ENCODE measurements at places on chromosomes 7 and 10.

- DNase-seq: no peak
Measured at GRCh38 chr7:80974396-80975358, 55.8 kb upstream of the SEMA3C start.

GRCh38 chr10:22315455-22316285 is 518 bp upstream of the COMMD3 start:
- DNase-seq: no peak

DNA sequence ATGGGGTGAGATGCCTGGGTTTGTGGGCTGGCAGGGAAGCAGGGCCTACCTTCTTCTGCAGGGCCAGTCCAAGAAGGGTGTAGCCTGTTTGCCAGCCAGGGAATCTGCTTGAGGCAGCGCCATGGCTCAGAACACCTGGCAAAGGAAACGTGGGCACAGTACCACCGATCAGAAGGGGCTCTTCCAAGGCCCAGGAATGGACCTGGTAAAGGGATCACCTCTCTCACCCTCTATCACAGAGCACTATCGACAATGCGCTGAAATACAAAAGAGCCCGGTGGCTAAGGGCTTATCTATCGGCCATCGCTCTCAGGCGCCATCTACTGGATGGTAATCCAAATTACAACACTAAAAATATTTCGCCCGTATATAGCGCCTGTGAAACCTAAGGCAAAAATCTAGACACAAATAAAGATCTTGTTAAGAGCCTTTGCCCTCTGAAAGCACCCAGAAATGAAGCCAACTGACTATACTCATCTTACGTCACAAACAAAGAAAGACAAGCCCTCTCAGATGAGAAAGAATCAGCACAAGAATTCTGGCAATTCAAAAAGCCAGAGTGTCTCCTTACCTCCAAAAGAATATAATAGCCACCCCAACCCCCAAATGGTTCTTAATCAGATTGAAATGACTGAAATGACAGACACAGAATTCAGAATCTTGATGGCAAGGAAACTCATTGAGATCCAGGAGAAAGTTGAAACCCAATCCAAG is 217.8 kb upstream of the HPS1 start:
- peak; percentile 15 for DNase-seq

DNA sequence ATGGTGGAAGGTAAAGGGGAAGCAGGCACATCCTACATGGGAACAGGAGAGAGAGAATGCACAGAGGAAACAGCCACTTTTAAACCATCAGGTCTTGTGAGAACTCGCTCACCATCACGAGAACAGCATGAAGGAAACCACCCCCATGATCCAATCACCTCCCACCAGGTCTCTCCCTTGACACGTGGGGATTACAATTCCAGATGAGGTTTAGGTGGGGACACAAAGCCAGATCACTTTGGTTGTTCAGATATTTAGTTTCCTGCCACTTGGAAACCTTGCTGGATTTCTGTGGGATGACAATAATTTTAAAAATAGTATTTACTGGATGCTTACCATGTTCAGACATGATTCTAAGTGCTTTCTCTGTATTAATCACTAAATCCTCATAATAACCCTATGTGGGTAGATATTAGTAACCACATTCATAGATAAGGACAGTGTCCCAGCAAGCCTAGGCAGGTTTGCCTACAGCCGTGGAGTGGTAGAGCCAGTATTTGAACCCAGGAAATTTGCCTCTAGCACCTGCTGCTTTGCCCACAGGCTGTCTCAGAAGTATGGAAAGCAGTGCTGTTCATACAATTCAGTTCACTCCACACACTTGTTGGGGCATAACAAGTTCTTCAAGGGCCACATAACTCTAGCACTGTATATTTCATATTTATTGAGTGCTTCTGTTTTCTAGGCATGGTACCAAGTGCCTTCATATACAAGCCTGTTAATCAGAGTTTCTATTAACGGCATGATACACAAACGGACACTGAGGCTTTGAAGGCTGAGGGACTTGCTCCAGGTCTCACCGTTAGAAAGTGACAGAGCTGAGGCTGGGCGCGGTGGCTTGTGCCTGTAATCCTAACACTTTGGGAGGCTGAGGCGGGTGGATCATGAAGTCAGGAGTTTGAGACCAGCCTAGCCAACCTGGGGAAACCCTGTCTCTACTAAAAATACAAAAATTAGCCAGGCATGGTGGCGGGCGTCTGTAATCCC is 8.3 kb downstream of the TLL2 start:
- no peak for DNase-seq

DNA sequence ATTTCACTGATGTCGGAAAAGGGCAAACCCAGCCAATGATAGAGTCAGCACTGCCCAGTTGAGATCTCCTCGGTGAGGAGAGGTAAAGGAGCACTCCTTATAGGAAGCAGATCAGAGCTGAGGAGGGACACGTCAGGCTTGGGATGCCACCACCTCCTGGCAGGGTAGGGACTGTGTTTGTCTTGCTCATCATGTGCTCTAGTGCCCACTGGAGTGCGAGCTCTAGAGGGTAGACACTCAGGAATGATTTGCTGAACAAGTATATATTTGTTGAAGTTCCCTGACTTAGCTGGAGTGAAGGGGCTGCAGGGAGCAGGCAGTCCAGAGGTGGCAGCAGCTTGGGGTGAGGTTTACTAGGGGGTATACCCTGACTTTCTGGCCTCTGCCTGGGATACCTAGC is 146.5 kb downstream of the NOC3L start:
- no peak for DNase-seq

- no peak for DNase-seq
Measured at GRCh38 chr7:131927770-131928423, 371.5 kb upstream of the PODXL start.

GRCh38 chr7:146764458-146764857 is 647.9 kb downstream of the CNTNAP2 start:
- no peak for DNase-seq

Measured in CD4-positive, alpha-beta T cell treated with Interleukin-6 at 100 ng/mL for 8 hours (primary cell).